HFFc6 (cell line): ENCODE measurements at places on chromosomes 1 and 21.

GRCh38 chr1:167515893-167516321 is 2.4 kb downstream of the CD247 start:
- DNase-seq: no peak

DNA sequence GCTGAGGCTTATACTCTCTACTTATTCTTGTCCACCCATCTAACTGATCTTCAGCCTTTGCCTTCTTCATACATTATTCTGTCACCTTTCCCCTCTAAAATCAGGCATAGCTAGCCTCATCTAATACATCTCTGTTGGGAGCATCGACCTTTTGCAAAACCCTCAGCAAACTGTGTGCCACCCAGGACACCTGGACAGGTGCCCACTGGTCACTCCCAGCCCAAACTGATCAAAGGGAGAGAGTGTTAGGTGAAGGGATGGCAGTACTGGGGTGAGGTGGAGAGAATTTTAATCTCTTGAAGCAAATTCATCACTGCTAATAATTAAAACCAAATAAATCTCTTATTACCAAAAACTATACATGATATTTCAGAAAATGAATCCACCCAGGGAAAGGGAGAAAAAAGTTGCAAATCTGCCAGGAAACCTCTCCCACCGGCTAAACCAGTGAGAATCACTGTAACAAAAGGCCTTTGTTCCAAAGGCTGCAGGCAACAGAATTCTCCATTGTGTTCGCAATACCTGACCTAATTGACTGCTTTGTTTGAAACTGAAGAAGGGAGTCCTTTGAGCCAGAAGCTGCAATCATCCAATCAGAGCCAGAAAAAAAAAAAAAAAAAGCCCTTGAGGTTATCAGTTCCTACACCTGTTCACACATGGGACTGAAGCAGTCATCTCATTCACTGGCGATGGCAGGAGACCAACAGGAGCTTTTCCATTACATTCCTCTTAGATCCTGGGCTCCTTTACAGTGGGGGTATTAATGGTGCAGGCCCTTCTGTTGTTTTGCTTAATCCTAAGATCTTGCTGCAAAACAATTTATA is 172.6 kb downstream of the APP start:
- DNase-seq: no peak

DNA sequence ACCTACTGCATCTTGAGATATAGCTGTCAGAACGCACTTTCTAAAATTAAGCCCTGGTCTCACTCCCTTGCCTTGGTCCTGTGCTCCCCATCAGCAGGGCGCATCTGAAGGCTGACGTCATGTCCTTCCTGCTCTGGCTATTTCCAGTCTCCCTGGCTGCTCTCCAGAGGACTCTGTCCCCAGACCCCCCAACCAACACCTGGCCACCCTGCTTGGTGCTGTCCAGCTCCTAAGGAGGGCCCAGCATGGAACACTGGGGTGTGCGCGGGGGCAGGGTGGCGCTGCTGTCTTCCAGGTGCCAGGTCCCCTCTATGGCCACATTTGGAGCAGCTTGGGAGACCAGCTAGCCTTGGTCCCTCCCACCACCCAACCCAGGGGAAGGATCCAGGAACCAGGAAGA is 8.3 kb downstream of the TNNT2 start:
- DNase-seq: no peak

- DNase-seq: no peak
Measured at GRCh38 chr1:11273595-11274234, 717 bp downstream of the UBIAD1 start.

DNA sequence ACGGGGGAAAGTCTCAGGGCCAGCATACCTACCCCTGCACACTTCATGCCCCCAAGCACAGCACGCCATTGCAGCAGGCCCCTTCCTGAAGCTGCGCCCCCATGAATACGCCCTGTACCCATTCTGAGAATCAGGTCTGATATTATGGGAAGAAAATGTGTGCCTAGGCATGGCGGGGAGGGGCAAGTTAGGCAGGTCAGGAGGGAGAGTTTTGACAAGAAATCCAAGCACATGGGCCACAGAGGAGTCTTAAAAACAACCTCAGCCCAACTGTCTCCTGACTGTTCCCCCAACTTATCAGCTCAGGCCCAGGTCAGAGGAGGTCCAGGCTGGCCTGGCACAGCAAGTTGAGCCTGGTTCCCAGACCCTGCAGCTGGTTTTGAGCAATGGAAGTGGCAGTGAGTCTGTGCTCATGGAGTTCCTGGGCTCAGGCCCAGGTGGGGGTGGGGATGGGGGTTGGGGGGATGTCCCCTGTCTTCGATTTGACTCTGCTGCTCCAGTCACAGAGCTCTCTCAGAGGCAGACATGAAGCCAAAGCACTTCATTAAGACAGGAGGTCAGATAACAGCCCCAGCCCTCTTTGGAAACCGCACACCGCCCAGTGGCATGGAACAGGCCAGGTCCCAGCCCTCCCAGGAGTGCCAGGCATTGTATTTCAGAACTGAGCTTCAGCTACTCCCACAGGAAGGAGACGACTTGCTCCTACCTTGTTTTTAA is 20.6 kb upstream of the BCAR3 start:
- DNase-seq: no peak
